ENCODE measurements at places on chromosomes 13 and 19. TPM values are rescaled to one million over a fixed set of nuclear protein-coding genes. Genes with fewer than 3 reads are reported as not detected.

DNA sequence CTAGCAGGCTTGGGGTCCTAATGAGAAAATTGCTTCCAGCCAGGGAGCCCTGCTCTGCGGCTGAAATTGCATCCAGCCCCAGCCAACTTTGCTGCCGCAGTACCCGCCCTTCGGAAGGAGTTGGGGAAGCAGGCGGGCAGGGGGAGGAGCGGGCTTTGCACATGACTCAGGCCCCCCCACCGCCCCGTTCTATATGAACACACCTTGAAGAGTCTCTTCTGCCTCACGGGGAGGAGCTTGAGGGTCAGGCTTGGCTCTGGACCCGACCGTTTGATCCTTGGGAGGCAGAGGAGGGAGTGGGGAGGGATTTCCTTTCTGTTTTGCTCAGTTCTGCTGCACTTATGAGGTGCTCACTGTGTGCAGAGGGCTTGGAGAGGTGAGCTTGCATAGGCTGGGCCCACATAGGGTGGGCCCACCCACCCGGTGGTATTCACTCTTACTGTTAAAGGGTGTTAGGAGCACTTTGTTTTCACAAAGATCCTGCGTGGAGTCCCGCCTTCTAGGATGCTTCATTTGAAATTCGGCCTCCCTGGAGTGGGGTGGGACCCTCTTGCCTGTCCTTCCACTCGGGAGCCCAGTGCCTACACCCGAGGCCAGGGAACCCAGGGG, 46.5 kb downstream of the LYL1 start:
- DNase-seq = peak; percentile 92

DNA sequence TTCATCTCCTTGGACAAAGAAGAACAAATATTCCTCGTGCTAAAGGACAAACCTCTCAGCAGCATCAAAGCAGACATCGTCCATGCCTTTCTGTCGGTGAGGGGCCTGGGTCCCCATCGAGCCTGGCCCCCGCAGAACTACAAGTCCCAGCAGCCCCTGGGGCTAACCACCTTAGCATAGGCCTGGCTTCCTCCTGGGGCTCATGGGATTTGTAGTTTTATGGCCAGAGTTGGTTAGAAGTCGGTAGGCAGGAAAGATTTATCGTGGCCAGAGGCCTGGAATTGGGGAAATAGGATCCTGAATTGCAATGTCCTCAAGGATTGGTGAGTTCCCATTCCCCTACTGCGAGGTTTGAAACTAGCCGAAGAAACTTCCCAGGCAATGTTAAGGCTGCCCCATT, 19.6 kb downstream of the TMEM150B start:
- peak; percentile 26 for DNase-seq

GRCh38 chr13:35768551-35768950, 292.1 kb upstream of the MAB21L1 start:
- peak; percentile 41 for DNase-seq

- DNase-seq = no peak
These were observed 16.3 kb downstream of the PLA2G4C start for GRCh38 chr19:48094129-48094854.

PEG3 gene
- polyA plus RNA-seq = 0.06 TPM

- no peak for DNase-seq
These were observed 31.0 kb upstream of the MBNL2 start for GRCh38 chr13:97191142-97191541.

Data from fibroblast of lung (primary cell).